ENCODE measurements at places on chromosomes 7 and 10.

DNA sequence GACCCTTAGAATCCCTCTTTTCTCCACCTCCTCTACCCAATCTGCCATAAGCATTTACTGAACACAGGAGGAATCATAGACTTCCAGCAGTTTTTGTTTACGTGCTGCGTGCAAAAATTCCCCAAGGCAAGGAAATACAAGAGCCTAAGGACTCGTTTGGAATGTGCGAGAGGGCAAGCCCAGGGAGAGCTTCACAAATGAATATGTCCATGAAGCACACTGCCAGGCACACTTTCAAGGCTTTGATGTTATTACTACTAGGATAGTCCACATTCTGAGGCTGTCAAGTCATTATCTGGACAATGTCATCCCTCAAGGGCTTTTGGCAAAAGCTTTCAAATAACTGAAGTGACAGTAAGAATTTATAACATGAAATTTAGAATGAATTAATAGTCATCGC, 214.7 kb upstream of the TBX20 start:
- no peak for DNase-seq

- no peak for DNase-seq
Measured at GRCh38 chr7:300546-301290, 10.7 kb downstream of the FOXL3 start.

DNA sequence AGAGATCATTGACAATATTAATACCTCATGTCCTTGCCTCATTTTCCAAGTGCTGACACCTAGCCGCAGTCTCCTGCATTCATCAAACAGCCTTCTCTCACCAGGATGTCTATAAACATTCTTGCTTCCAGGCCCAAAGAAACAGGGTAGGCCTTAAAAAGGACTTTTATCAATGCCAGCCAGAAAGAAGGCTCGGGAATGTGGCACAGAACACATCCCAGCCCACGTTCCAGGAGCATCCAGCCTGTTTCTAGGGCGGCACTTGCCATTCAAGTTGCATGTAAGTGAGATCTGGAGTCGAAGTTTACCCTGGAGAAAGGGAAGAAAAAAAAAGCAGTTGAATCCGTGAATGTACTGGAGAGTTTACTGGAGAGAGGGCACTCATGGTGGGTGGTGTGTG, 1083.1 kb downstream of the KCNMA1 start:
- no peak for DNase-seq

DNA sequence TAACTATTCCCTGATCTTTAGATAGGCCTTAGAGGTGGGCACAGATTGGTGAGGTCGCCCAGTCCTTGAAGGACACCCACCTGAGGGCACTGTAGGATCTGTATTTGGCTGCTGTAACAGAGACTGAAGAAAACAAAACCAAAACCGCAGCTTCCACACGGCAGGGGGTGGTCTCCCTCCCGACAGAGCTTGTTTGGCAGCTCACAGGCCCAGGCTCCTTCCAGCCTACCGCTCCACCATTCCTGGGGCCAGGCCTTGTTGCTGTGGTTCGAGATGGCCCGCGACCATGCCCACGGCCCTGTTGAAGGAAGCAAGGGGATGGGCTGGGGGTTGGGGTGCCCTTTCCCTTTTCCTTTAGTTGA, 30.4 kb downstream of the ZNF783 start:
- no peak for DNase-seq

DNA sequence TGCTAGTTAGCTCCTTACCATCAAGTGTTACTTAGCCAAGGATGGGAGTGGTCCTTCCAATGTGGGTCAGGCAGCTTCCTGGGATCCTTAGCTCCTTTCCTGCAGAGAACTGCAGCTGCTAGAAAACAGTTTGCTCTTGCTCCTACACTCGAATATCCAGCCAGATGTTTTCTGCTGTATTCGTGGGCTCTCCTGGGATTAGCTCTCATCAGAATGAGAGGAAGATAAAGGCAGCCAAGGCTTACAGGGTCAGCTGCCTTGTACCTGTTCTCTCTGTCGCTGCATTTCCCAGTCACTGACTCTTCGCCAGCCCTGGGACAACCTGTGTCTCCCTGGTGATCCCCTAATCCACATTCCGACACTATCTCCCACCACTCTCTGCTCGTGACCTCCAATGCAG, 29.0 kb downstream of the NEUROD6 start:
- DNase-seq: no peak

DNA sequence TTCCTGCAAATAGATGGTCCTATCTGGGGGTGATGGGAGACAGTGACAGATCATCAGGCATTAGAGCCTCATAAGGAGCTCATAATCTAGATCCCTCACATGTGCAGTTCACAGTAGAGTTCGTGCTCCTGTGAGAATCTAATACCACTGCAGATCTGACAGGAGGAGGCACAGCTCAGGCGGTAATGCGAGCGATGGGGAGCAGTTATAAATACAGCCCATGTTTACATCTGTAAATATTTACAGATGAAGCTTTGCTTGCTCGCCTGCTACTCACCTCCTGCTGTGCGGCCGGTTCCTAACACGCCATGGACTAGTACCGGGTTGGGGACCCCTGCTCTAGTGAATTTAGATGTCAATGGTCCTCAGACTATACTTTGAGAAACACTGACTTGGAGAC, 17.0 kb upstream of the CDCA7L start:
- no peak for DNase-seq

- no peak for DNase-seq
Measured at GRCh38 chr10:17698696-17699095, 53.3 kb upstream of the TMEM236 start.

DNA sequence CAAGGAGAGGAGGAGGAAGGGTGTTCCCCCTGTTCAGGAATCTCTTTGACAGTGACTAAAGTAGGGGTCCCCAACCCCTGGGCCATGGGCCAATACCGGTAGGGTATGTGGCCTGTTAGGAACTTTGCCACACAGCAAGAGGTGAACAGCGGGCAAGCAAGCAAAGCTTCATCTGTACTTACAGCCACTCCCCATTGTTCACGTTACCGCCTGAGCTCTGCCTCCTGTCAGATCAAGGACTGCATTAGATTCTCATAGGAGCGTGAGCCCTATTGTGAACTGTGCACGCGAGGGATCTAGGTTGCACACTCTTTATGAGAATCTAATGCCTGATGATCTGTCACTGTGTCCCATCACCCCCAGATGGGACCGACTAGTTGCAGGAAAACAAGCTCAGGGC, 201.6 kb downstream of the CAMK1D start:
- no peak for DNase-seq

DNA sequence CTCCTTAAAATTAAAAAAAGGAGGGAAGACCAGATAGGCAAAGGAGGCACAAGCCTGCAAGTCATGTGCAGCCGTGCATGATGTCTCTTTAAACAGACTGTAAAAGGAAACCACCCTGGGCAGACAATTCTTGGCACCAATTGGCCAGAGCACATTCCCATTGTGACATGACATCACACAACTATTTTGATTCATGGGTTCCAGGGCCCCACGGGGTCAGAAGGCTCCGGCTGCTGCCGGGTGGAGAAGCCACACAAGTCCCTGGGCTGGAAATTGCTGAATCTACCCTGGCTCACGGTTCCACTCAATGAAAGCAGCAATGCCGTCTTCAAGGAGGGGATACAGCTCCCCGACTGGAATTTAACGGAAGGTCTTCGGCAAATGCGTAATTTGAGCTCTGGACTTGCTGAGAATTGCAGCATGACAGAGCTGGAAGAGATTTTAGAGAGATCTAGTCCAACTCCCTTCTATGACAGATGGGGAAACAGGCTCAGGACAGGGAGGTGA, 140.5 kb downstream of the PRKAG2 start:
- DNase-seq: no peak

GRCh38 chr7:44132039-44132438, 8.7 kb upstream of the POLD2 start:
- no peak for DNase-seq

- no peak for DNase-seq
Measured at GRCh38 chr10:101492205-101492604, 95.9 kb downstream of the POLL start.

GRCh38 chr10:97498841-97499560, at the start of gene UBTD1:
UBTD1 (plus strand) TSS chr10:97498924; CDS start chr10:97499204, 280 bp downstream.
- DNase-seq: peak; percentile 18

DNA sequence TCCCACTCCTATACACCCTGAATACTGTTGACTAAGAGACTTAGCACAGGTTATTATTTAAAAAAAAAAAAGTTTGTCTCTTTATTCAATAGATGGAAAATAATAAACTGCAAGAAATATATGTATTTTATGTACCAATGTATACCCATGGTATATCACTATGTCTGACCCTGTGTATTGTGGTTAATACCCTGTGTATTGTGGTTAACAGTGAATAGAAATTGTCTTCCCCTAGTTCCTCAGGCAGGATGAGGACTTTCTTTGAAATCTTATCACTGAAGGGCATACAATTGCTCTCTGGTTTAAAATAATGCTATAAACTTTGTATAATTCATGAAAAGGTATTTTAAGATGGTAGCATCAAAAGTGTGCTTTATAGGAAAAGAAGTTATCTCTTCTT, 80.0 kb upstream of the TMEM106B start:
- no peak for DNase-seq

- DNase-seq: peak; percentile 57
Measured at GRCh38 chr7:151936207-151936606, 20.0 kb upstream of the GALNTL5 start.

- DNase-seq: no peak
Measured at GRCh38 chr10:64977915-64978314, 1456.7 kb downstream of the REEP3 start.

GRCh38 chr10:109773288-109774120, 149.8 kb downstream of the XPNPEP1 start:
- peak; percentile 34 for DNase-seq

- DNase-seq: no peak
Measured at GRCh38 chr10:109953766-109954165, 30.5 kb upstream of the XPNPEP1 start.

DNA sequence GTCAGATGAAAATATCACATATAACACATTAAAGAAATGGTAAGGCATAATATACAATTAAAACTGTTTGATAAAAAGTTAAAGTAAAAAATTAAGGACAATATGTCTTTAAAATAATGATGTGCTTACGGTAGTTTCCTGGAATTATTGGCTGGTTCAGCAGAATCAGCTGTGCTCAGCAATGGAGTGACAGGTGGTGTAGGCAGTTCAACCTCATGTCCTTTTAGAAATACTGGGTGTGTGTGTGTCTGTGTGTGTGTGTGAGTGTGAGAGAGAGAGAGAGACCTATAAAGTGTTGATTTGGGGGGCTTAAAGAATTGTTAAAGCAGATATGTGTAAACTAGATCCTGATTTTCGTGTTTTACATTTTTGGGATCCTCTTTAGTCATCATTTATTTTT, 141.2 kb downstream of the ADAM22 start:
- no peak for DNase-seq

DNA sequence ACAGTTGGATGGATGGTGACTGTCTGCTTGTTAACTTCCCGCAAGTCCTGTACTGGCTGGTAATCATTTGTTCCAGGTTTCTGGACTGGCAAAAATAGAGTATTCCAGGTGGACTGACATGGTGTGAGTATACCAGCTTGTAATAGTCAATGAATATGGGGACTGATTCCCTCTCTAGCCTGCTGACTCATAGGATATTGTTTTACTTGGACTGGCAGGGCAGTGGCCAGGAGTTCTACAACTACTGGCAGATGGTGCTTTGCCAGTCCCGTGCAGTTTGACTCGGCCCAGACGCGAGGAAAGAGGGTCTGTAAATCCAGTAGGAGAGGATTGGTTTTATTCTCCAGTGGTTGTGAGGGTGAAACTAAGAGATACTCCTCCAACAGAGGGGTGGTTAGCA, 78.0 kb downstream of the PRR15 start:
- DNase-seq: no peak

DNA sequence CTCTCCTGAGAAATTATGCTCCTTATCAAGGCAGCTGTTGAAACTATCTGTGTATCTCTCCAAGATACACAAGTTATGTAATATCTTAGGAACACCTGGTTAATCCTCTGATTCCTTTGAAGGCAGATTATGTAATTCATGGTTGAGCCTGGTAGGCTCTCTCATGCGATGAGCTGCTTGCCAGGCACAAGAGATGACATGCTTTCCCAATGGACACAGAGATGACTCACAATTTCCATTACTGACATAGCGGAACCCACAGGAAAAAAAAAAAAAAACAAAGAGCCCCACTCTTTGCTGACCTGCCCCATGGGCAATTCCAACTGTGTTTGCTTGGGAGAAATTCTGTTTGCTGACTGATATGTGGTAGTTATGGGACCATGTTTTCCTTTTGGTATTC, 736.4 kb upstream of the PHF14 start:
- DNase-seq: no peak

GRCh38 chr7:95527776-95528250, 42.1 kb downstream of the ASB4 start:
- no peak for DNase-seq

DNA sequence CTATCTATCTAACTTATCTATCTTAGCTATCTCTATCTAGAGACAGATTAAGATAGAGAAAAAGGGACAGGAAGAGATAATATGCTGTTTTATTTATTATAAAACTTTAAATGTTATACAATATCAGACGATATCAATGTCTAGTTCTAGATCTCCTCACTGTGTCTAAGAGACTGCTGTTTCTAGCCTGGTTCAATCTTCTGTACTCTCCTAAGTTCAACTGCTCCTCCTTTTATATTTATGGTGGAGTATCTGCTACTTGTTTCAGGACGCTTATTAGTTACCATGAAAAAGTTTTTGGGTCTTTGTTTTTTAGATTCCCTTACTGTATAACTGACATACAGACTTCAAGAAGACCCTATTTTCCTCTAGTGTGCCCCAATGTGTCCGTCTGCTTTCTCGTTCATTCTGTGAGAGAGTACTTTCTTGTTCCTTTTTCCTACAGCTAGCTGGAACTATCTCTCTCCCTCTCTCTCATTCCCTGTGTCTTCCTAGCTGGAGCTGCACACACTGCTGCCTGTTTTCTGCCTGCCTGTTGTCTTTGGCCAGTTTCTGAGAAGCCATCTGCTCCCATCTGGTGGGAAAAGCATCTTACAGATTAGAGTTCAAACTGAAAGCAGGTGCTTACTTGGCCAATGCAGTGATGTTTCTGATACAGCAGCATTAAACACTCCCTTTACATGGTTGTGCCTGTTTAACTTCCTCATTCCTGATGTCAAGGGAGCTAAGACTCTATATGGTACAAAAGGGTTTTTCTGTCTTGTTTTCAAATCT, 49.4 kb upstream of the ARL4A start:
- DNase-seq: peak; percentile 14

DNA sequence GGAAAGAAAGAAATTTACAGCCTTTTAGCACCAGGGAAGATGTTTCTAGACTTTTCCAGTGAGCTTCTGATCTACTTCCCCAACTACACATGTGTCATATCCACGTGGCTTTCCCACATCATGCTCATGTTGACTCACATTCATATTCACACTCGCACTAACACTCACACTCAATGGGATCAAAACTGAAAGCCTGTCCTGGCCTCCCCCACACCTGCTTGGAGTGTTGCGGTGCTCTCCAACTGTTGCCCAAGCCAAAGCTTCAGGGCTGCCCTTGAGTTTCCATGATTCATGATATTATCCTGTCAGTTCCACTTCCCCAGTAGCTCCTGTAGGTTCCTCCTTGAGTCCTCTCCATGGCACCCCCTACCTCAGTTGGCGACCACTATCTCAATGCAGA, 444.4 kb downstream of the GATA3 start:
- DNase-seq: no peak

GRCh38 chr10:30688456-30688855, 58.9 kb upstream of the LYZL2 start:
- DNase-seq: no peak

- peak; percentile 18 for DNase-seq
Measured at GRCh38 chr10:43204042-43204942, 62.6 kb downstream of the RASGEF1A start.

- DNase-seq: no peak
Measured at GRCh38 chr10:49139028-49139845, 5.4 kb upstream of the FAM170B start.

GRCh38 chr10:63083904-63084689, 49.0 kb upstream of the NRBF2 start:
- peak; percentile 82 for DNase-seq

- DNase-seq: no peak
Measured at GRCh38 chr7:105825371-105825770, 51.0 kb downstream of the ATXN7L1 start.

Measured in GM12865 (cell line).